ENCODE measurements at places on chromosomes 11 and 22. TPM values are rescaled to one million over a fixed set of nuclear protein-coding genes. Genes with fewer than 3 reads are reported as not detected.

DNA sequence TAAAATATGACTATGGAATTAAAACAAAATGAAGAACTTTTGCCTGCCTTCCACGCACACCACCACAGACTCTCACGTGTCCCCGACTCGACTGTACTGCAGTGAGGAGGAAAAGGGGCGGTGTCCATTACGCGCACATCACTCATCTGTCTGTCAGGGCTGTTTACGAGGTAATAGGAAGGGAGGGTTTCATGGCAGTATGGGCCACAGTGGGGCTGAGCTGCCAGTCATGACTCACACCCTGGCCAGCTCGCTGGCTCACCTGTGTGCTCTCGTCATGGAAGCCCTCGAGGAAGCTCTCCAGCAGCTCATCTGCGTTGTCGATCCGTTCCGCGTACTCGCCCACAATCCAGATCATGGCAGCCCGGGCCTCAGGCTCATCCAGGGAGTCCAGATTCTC is 33.5 kb upstream of the RASL10A start:
- no peak for DNase-seq

The TBX10 gene
- total RNA-seq, result not detected

GRCh38 chr22:29476116-29476515 is 3.9 kb upstream of the NEFH start:
- DNase-seq, result no peak

GRCh38 chr22:17612057-17612456 is 16.5 kb downstream of the ATP6V1E1 start:
- no peak for DNase-seq

The MYRF gene
- total RNA-seq, result 0.68 TPM

DNA sequence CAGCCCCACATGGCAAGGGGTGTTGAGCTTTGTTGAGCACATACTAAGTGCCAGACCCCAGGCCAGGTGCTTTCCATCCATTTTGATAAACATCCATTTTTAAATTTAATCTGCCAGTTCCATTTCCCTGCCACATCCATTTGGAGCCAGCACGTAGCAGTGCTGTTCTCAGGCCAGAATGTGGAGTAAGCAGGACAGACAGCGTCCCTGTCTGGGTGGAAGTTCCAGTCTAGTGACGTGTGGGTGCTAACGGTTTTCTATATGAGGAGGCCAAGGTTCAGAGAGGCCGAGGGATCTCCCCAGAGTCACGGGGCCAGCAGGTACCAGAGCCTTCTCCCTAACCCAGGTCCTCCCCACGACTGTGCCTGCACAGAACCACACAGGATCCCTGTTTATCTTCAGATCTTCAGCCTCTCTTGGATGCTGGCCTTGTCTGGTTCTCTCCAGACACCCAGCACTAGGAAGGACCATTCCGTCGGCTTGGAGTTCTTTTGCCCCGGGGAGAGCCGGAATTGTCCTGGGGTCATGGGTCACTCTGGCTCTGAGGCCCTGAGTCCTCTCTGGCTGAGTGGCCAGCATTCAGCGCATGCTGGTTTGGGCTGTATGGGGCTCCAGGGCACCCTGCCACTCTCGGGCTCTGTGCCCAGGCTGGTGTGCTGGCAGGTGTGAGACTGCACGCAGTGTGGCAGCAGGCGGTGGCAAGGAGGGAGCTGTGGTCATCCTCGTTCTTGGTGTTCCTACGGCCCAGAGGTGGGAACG is 63.6 kb upstream of the PPARA start:
- DNase-seq, result no peak

The BIRC2 gene
- 29.6 TPM for total RNA-seq

GRCh38 chr22:33400061-33400840 is 342.1 kb upstream of the SYN3 start:
- no peak for DNase-seq

The APOBEC3B gene
- 3.4 TPM for total RNA-seq

DNA sequence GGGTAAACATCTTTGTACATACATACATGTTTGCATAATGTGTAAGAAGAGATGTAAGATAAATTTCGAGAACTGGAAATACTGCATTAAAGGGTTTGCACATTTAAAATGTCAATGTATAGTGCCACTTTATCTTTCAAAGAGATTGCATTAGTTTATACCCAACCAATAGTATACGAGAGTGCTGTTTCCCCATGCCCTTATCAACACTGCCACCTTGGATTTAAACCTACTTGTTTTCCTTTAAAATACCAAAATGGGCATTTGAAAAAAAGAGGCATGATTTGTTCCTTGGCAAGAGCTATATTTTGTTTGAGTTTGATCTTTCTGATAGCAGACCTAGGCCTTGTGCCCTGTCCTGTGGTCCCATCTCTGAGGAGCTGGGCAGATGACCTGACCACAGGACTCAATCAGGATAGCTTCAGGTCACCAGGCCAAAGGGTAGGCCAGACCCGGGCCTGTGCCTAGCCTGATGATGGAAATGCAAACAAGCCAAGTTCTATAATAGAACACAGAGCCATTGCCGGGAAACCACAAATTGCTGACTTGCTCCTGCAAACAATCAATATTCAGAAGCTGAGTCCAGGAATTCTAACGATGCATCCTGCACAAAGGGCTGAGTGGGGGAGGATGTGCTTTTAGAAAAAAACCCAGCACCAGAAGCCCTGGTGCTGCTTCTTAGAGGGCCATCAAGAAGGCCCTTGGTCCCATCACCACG is 16.9 kb upstream of the ALG8 start:
- no peak for DNase-seq

GRCh38 chr11:44694443-44694842 is 32.3 kb upstream of the TSPAN18 start:
- no peak for DNase-seq

The MS4A3 gene
- total RNA-seq, result not detected

All from activated naive CD8-positive, alpha-beta T cell treated with anti-CD3 and anti-CD28 coated beads for 36 hours (primary cell).